ENCODE measurements at places on chromosomes 3 and 15.
A peak's percentile ranks its signal among the peaks of the same experiment; 100 is the strongest.

- DNase-seq, result no peak
Observed at GRCh38 chr3:112319516-112320276, 13.3 kb upstream of the CD200 start.

- DNase-seq, result no peak
Observed at GRCh38 chr3:70982284-70982683, 601.2 kb downstream of the FOXP1 start.

DNA sequence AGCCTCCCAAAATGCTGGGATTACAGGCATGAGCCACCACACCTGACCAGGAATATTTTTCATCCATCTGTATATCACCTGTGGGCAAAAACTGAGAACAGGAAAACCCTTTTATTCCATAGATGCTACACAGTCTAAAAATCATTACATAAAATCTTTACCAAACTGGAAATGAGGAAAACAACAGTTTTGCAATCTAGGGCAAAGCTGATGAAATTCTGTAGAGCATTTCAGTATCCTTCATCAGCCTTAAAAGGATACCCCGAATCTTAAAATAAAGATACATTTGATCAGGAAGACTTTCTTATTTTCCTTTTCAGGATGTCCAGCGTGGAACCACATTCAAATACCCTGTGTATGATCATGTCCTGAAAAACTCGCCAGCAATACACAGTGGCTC is 7.1 kb downstream of the SIAH2 start:
- no peak for DNase-seq

DNA sequence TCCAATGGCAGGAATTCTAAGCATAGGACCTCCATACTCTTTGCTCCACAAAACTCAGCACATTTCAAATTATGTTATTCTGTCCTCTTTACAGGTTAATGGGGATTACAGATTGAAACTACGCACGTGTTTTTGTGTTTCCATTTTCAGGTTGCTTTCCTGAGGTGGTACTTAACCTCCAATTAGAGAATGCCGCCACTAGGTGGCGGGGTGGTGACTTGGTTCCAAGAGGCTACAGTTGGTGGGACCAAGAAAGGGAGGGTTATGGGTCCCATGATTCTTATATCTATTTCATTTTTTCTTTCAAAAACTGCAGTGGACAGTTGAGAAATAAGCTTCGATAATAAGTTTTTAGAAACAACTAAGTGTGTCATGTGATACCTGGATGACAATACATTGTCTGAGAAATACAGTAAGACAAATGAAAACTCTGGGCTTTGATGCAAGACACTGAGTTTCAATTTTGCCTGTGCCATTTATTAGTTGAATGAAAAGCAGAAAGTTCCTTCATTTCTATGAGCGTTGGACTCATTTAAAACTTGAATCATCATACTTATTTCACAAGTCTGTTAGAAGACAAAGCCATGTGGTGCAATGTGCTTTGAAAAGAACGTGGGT is 539.0 kb downstream of the FGF12 start:
- DNase-seq, result peak; percentile 18

GRCh38 chr3:10552631-10552943 is 47.2 kb upstream of the ATP2B2 start:
- no peak for DNase-seq

DNA sequence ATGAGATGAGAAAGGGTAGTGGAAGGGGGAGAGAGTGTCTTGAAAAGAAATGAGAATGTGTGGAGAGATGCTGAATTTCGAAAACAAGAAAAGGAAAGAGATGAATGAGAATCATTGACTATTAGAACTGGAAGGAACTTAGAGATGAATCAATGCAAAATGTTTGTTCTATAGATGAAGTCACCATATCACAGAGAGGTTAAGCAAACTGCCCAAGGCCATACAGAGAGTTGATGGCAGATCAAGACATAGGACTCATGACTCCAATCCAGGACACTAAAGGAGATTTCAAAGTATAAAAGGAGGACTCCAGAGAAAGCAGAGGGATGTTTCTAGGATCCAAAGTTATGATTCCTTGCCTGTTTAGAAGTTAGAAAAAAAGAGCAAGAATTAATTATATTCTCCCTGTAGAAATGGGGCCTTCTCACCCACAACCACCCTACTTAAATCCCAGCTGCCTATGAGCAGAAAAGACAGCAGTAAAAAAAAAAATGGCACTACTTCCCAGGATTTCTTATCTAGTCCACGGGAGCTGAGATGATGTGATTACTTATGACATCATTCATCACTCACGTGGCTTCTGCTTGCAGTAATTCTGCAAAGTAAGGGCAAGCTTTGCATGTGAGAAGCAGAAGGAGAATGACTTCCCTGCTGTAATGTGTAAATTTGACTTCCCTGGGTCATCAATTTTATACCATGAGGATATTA is 210.8 kb upstream of the MRPL3 start:
- no peak for DNase-seq

DNA sequence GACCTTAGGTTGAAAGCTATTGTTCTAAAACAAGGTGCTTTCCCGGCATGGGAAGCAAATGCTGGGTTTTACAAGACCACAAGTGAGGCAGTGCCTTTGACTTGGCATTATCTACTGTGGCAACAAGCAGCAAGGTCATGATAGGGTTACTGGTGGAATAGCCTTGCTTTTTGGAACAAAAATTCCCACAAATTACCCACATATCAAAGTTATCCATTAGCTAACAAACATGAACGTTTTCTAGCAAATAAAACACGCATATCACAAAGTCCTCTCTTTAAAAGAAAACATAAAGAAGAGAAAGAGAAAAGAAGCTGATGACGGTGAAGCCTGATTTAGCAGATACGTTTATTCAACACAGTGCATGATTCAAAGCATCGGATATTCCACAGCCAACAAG is 57.6 kb downstream of the SETMAR start:
- no peak for DNase-seq

DNA sequence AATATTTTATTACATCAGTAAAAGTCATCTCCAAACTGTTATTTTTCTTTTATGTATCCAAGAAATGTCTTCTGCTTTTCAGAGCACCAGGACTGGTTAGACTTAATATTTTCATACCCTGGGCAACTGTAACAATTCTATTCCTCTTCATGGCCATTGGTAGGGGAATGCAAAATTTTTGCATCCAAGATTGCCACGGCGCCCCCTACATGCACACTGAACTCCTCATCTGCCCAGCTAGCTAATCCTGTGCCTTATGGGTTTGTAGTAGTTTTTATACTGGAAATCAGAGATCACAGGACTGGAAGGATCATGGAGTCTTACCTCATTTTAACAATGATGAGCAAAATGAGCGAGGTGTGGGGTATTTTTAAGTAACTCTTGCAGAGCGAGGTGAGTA is 74.2 kb downstream of the CRTC3 start:
- no peak for DNase-seq

DNA sequence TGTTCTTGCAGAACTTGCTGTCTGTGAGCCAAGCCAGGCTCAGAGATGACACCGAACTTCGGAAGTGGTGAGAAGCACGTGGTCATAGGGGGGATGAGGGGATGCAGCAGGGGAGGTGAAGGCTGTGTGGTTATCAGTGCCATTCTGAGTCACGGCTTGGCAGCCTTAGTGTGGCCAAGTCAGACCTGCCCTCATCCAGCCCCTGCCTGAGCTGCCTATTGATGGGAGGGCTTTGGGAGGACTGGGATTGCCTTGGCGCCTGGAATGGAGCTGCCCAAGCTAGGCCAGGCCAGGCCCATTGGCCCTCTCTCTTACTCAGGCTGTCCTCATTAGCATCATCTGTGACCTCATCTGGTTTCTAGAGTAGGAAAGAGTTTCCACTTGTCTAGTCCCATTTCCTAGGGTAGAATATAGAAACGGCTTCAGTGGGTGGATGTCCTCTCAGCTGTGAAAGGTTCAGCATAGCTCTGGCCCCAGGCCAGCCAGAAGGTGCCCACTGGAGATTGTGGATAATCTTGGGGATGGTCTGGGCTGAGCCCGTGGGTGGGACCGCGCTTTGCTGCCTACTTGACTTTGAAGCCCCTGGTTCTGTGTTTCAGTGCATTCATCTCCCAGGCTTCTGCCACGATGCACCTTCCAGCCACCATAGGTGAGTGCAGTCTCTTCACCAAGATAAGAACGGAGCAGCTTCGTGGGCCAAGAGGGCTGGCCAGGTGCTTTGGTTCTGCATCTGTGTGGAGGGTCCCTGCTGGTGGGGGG is 7.2 kb downstream of the FAH start:
- no peak for DNase-seq

DNA sequence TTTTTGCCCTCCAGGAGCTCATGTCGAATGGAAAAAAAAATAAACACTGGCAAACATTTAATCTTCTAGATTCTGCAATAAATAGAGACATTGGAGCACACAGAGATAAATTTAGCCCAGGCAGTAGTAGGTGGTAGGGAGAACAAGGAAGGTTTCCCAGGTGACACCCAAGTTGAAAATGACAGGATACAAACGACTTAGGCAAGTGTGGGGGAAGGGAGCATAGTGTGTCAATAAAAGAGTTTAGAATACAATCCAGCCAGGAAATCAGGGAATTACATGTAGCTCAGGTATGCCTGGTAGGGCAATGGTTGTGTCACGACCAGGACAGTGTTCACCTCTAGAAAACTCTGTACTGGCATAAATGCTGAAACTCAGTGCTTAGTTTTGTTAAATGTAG is 364.6 kb upstream of the AGTR1 start:
- DNase-seq, result no peak

- no peak for DNase-seq
Observed at GRCh38 chr3:132071043-132071442, 36.2 kb upstream of the CPNE4 start.

DNA sequence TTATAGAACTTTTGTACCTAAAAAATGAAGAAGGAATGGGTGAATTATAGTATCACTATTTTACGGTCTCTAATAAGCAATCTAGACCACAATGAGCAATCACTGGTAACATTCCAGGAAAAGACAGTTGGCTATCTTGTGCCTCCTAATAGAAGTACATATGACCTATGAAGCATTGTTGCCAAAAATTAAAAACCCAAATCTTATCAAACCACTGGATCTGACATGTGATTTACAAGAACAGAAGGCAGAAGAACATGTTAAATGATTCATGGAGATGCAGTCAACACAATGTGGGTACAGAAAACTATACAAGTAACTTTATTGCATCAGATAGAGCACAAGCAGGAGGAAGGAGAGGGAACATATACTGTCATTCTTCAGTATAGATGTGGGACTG is 14.5 kb upstream of the HYKK start:
- DNase-seq, result no peak

DNA sequence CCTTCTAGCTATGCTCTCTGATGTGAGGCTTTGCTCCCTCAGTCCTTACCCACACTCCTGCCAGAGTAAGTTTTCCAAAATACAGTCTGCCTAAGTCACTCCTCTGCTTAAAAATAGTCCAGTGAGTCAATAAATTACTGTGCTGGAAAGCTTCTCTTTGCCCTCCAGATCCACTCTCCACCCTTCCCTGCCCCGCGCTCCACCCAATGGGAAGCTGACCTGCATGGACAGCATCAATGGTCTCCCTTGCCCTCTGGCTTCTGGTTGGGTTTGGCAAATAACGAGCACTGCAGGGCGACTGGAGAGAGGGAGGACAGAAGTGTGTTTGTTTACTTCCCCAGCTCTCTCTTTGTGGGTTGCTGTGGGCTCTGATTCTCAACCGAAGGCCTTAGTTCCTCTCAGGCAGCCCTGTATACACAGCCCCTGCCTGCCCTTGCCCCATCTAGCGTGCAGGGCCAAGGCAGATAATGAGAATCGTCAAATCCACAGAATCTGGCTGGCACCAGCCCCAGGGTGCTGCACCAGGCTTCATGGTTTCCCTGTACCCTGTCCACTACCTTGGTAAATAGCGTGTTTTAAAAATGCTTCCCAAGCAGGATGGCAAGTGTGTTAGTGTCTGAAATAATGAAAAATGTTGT is 110.4 kb downstream of the ADAMTSL3 start:
- no peak for DNase-seq

DNA sequence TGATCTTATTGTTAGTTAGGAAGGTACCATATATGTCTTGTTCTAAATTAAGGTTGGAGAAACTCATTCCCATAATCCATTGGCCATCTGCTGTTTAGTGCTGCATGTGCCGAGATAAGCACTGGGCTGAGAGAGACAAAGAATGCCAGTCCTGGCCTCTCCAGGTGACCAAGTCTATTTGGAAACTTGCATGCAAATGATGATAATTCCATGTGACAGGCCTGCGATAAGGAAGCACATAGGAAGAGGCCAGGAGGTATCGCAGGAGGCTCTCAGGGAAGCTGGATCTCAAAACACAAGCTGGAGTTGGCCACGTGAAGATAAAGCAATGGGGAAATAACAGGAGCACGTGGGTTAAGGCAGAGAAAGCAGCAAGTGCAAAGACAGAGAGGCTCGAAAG is 39.7 kb downstream of the MYO5C start:
- DNase-seq, result no peak

GRCh38 chr15:40272485-40273056 is 10.3 kb downstream of the ANKRD63 start:
- DNase-seq, result no peak

DNA sequence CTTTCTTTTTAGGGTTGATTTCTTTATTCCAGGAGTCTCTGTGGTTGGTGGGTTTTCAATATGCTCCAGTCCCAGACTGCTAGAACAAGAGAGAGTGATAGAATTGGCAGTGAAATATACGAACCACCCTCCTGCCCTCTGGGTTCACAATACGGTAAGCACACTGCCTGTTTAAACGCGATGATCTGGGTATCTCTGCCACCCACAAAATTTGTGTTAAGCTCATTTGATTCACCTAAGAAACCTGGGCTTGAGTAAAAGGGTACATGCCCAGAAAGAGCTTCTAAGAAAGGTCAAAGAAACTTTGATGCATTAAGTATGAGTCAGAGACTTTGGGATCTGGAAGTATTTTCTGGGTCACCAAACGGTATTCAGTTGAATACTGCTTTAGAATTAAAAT is 29.8 kb downstream of the OXNAD1 start:
- no peak for DNase-seq

DNA sequence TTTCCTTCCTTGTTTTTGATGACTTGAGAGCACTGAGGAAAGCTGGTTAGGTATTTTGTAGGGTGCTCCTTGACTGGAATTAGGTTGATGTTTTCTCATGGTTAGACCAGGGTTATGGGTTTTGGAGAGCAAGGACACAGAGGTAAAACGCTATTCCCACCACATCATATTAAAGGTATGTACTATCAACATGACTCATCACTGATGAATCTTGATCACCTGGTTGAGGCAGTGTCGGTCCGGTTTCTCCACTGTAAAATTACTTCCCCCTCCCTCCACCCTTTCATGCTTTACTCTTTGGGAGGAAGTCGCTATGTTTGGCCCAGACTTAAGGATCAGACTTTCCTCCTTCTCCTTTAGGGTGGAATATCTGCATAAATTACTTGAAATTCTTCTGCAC is 201.6 kb downstream of the EDEM1 start:
- no peak for DNase-seq

GRCh38 chr15:66041276-66041675 is 172.0 kb downstream of the RAB11A start:
- DNase-seq, result no peak

- no peak for DNase-seq
Observed at GRCh38 chr3:46393554-46394434, 13.1 kb downstream of the CCR5AS start.

GRCh38 chr3:57078344-57078634 is 17.8 kb downstream of the SPATA12 start:
- no peak for DNase-seq

DNA sequence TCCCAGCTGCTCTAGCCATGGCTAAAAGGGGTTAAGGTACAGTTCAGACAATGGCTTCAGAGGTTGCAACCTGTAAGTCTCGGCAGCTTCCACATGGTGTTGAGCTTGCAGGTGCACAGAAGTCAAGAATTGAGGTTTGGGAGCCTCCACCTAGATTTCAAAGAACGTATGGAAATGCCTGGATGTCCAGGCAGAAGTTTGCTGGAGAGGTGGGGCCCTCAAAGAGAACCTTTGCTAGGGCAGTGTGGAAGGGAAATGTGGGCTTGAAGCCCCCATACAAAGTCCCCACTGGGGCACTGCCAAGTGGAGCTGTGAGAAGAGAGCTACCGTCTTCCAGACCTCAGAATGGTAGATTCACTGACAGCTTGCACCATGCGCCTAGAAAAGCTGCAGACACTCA is 73.7 kb downstream of the STT3B start:
- no peak for DNase-seq
